ENCODE measurements at places on chromosomes 11 and 22.

DNA sequence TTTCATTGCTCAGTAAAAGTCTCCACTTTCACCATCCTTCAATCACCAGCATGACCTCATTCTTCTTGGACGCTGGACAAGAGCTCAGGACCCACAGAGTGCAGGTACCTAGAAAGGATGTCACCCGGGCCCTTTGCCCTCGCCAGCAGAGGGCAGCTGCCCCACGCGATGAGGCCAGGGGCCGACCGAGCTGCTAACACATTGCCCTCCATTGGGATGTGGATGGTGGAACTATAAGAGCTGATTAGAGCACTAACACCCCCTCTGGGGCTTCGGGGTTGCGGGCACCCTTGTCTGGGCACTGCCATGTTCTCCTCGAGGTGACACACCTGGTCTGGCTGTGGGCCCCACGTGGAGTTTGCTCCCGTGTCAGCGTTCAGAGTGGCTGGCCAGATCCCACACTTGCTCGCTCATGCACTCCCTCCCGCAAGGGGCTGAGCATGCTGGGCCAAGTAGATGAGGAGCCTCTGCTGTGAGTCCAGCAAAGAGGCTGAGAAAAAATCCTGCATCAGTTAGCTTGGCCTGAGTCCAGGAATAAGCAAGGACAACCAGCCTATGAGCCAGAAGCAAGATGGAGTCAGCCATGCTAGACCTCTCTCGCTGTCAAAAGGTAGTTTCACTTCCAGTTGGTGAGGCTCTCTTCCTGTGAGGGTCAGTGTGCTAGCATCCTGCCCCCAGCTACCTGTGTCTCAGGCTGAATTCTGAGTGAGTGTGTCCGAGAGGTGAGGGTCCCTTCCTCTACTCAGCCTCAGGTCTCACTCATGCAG, 9.8 kb downstream of the KRTAP5-6 start:
- DNase-seq, result no peak

GRCh38 chr22:48379371-48379770, 1448.3 kb downstream of the BRD1 start:
- DNase-seq, result no peak

DNA sequence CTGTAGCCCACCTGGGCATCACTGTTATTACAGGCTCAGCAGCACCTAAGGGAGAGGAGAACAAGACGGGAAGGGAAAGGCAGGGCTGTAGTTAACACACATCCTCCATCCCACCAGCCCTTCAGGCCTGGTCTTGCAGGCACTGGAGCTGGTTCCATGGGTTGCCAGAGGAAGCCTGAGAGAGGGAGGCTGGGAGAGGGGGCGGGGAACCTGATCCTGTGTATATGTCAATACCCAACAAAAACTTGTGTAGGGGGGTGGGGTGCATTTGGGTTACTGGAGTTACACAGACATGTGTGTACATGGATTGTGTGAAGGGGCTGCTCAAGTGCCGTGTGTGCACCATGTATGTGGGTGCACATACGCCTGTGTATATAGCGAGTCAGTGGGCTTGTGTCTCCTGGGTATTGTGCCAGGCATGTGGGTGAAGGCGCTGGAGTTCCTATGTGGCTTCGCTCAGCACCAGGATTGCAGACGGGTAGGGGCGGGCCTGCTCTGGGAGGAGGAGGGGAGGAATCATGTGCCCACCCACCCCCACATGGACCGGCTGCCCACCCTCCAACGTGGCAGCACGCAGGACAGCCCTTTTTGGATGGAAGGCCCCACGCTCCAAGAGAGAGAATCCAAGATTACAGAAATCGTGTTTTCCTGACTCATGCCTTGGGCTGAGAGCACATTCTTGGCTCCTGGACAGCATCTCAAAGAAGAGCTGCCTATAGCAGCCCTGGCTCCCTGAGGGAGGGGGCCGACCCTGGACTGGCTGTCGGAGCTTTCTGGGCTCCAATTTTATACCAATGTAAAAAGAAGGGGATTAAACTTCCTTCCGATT, 4.2 kb upstream of the SERPINH1 start:
- no peak for DNase-seq

DNA sequence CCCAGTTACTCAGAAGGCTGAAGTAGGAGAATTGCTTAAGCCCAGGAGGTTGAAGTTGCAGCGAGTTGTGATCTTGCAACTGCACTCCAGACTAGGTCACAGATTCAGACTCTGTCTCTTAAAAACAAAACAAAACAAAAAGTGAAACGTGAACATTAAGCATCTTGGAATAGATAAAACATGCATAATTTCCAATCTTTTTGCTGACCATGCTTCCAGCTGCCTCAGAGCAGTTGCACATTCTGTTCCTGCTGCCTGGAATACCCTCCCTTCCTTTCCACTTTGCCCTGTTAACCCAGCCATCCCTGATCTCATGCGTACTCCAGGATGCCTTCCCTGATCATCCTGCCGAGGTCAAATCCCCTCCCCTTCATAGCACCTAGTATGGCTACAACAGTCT, 718 bp upstream of the CCDC88B start:
- DNase-seq, result no peak

DNA sequence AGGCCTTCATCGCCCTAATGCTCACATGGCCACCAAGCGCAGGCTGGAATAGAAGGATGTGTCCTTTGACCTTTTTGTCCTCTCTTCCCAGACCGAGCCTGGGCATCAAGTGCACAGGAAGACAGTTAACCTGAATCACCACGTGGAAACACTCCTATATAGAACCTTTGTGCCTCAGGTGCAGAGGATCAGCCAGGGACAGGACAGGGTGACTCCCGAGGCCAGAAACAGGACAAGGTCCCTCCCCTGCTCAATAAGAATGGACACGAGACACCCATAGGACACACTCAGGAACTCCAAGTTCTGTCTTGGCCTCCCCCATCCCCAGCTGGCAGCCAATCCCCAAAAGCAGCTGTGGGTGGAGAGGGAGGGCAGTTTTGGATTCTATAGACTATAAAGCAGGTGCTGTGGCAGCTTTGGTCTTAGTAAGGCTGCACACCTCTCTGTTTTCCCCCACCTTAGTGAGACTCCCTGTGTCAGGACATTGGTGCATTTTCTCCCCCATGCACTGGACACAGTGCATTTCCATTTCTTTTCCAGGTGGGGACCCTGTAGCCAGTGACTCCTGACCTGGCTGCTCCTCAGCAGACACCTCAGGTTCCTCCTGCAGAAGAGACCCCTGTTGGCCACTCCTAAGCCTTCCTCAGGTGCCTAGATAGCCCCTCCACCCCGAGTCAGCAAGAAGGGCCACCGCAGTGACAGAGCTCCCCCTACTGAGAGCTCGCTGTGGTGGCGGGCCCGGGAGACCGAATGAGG, 43.6 kb upstream of the POU2AF1 start:
- DNase-seq, result peak; percentile 52

GRCh38 chr11:12900496-12900895, 108.6 kb upstream of the RASSF10 start:
- DNase-seq, result no peak

GRCh38 chr11:99184146-99184545, 163.4 kb downstream of the CNTN5 start:
- DNase-seq, result no peak

DNA sequence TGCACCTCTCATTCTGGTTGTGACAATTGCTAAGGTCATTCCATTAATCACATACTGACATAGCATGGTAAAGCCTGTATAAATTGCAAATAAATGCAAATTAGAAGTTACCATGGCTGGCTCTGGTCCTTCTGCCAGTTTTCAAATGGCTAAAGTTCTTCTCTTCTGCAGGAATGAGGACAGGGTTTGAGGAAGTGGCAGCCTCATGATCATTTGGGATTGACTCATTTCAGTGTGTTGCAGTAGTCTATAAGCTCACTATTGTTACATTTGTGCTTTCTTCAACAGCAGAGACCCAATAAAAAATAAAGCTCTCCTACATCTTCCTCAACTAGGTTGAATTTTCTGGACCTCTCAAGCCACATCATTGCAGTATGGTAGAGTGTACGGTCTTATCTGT, 60.3 kb downstream of the NECTIN1 start:
- no peak for DNase-seq

- DNase-seq, result no peak
Measured at GRCh38 chr22:41248758-41249157, 8.0 kb upstream of the CHADL start.

GRCh38 chr11:109739379-109739778, 317.4 kb downstream of the C11orf87 start:
- DNase-seq, result no peak

DNA sequence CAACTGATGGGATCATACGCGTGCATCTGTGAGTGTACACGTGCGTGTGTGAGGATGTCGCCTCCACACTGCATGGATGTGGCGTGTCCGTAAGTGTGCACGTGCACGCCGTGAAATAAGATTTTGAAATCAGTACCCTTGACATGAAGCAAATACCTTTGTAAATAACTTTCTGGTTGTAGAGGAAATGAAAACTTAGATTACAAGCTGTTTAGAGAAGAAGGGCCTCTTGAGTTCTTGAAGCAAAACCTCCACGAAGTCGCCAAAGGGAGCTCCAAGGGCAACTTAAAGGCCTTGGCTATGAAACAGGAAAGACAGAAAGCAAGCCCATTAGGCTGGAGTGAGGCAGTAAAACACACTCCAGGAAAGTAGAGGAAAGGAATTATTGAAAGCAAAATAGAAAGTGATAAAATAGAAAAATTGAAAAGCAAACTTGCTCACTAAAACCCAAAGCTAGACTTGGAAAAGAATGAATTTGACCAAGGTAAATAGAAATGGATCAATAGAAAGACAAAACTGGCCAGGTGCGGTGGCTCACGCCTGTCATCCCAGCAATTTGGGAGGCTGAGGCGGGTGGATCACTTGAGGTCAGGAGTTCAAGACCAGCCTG, 29.7 kb upstream of the TOLLIP start:
- DNase-seq, result no peak

DNA sequence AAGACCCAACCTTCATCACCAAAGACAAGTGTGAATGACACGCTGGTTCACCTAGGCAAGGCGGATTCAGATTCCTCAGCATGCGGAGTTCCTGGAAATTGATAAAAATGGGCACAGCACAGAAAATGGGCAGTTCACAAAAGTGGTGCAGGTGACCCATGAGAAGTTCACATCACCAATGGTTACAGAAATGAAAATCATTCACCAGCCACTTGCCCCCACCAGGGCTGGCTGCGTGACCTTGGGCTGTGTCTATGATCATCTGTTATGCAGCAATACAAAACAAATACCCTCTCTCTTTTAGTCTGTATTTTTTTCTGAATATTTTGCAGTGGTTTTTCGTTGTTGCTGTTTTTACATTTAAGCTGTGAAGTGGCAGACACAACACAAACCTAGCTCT, 415.9 kb downstream of the TBC1D22A start:
- no peak for DNase-seq

DNA sequence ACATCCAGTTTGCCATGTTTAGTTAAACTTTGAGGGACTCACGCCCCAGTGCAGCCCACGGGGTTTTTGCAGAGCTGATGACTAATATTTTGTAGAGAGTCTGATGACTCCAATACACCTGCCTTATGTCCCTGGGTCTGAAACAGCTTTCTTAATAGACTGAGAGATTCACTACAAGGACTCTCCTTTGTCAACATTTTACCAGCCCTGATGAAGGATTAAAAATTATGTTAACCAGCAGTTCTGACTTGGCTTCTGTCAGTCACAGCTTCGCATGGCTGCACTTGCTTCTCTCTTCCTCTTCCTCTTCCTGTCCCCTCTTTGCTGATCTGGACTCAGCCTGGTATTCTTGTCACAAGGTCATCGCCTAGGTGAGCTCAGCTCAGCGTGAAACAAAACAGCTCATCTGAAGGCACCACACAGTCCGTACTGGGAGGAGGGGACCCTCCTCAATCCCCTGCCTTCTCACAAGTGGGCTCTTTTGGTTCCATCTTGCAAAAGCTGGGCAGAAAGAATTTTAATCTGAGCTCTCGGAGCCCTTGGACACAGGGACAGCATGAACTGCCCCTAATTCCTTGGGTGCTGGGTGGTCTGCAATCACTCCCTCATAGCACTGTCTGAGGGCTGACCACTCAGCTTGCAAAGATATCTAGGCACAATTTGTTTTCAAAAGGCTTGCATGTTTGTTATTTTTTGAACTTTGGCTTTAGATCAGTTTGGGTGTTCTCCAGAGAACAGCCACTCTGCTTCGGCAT, 38.1 kb upstream of the POU2AF1 start:
- DNase-seq, result no peak

DNA sequence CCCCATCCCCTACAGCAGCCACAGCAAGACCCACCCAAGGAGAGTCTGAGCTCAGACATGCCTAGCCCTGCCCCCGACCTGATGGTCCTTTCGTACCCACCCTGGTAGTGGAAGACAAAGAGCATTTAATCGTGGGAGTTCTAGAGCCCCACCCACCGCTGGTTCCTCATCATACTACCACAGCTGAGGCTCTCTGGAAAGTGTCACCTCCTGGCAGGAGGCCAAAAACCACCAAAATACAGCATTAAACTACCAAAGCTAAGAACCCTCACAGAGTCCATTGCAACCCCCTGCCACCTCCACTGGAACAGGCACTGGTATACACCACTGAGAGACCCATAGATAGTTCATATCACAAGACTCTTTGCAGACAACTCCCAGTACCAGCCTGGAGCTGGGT, 311.1 kb downstream of the TENM4 start:
- DNase-seq, result no peak

- DNase-seq, result peak; percentile 20
Measured at GRCh38 chr11:10858439-10859325, 829 bp upstream of the ZBED5 start.

GRCh38 chr11:17347676-17348075, 3.9 kb upstream of the NCR3LG1 start:
- no peak for DNase-seq

- peak; percentile 17 for DNase-seq
Measured at GRCh38 chr11:58575377-58576020, at the start of gene LPXN. TSS of gene LPXN (minus strand) at chr11:58575856. CDS start at chr11:58575772, 84 bp downstream.

GRCh38 chr11:66868726-66869566, 12.1 kb downstream of the LRFN4 start:
- DNase-seq, result peak; percentile 79

GRCh38 chr11:66510990-66511339, 530 bp downstream of the BBS1 start:
- no peak for DNase-seq

DNA sequence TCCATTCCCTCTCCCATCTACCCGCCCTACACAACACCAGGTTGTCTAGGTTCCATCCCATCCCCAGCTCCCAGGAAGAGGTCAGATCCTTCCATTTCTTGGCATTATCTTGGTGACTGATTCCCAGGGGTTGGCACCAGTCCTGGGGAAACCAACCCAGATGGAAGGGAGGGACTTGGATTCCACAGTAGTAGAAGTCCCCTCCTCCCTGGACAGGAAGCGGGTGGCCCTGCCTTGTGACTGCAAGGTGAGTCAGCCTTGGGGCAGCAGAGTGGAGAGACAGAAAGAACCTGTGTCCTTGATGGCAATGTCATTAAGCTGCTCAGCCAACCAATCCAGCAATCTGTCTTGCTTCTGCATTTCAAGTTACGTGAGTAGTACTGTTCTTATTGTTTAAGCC, 26.5 kb downstream of the SYT13 start:
- DNase-seq, result no peak
